Stimulated activated CD8-positive, alpha-beta memory T cell treated with anti-CD3 and anti-CD28 coated beads, Interleukin-2, amount 100 ng/mL, for 1 hour (primary cell): ENCODE measurements at places on chromosomes 5 and 9.

- no peak for DNase-seq
These were observed 7.1 kb downstream of the MYORG start for GRCh38 chr9:34369636-34370035.

DNA sequence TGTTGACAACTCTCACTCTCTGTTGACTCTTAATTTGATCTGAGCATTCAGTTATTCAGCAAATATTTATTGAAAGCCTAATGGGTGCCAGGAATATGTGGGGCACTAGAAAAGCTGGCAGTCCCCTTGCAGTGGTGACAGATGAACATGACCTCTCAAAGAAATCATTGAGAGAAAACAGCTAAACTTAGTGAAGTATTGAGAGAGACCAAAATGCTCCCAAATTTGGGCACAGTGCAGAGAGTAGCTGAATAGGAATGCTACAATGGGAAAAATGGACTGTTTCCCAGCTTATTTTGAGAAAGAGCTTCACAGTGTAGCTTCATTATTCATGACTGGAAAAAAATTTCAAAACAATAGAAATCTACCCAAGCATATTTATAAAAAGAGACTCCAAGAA, 257.9 kb downstream of the SGCD start:
- no peak for DNase-seq

DNA sequence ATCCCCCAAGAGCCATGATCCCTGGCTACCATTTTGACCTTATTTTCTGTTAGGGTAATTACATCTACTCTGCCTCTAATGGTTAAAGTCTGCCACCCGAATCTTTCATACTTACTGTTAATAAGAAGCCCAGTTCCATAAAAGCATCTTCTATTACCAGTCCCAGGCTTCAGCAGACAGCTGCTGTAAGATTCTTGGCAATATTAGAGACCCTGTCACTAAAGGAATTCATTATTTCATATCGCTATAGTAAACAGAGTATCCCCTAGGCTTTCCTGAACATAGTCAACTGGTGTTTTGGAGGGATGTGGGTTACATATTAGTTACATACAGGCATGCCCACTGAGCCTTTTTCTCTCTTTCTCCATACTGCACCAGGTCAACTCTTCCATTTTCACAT, 608.7 kb upstream of the SEMA6A start:
- DNase-seq, result no peak

DNA sequence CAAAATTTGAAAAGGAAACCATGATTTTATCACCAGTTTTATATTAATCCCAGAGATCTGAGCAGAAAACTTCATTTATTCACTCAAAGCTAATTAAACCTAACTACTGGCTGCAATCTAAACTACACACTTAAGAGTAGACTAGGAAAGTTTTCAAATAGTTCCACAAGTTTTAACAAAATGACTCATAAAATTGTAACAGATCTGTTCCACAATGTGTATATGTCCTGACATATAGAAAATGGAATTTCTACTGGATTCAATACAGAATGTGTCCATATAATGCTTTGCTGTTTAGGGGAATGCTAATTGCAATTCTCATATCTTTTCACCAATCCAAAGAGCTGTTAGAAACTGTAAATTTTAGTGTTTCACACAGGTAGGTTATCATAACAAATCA, 40.3 kb upstream of the ADAMTSL1 start:
- DNase-seq, result no peak

DNA sequence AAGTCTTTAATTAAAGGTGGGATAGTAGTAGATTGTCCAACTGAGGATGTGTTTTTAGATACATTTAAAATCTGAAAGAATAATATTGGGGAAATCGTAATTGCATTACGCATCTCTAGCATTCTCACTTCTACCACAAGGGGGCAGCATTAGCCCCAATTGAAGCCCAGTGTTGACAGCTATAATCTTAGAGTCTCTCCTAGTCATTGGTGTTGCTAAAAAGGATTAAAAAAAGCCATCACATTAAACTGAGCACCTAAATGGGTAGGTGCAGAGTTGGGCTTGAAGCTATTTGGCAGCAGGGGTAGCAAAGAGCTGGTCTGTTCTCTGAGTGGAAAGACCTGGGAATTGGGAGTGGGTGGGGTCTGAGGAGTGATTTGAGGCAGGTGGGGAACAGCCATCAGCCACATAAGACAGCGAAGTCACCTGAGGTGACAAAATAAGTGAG, 177.2 kb downstream of the OSTF1 start:
- peak; percentile 11 for DNase-seq
